Naive B cell (primary cell): ENCODE measurements at places on chromosomes 16 and 17. TPM values are rescaled to one million over a fixed set of nuclear protein-coding genes. Genes with fewer than 3 reads are reported as not detected.
A peak's percentile ranks its signal among the peaks of the same experiment; 100 is the strongest.

Gene DPEP3
- 0.83 TPM for polyA plus RNA-seq

Gene PRSS36
- polyA plus RNA-seq = 0.61 TPM

GRCh38 chr17:76576189-76576588 lies 9.5 kb downstream of the ST6GALNAC2 start:
- DNase-seq = no peak

- no peak for DNase-seq
These were observed 13.9 kb upstream of the PMP22 start for GRCh38 chr17:15278924-15279477.

DNA sequence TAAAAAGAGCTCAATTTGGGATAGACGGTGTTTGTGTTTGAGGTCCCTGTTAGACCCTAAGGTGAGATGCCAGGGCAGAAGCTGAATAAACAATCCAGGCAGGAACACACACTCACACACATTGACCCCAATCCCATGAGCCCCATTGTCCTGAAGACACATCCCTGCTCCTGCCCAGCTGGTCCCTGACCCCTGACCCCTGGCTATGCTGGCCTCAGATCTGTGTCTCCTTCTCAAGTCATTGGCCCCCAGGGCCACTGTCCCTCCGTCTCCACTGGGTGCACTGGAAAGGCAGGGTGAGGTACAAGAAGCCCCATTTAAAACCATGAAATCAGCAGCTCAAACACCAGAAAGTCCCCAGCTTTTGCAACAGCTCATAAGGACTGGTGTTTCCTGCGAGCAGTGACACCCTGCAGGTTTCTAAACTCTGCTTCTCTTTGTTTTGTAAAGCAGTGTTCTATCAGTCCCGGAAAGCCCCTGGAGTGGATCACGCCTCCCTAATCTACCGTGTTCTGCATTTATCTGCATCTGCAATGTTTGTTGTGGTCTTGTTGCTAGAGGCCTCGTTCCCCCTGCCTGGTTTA lies 18.0 kb upstream of the ASGR2 start:
- DNase-seq = peak; percentile 92
